RWPE1 (cell line): ENCODE measurements at places on chromosomes 7 and 10.

- no peak for DNase-seq
These were observed 39.0 kb downstream of the ABCB1 start for GRCh38 chr7:87561702-87562101.

GRCh38 chr10:75464478-75465449 lies 33.3 kb downstream of the LRMDA start:
- no peak for DNase-seq

- no peak for DNase-seq
These were observed 127.8 kb downstream of the MGMT start for GRCh38 chr10:129594811-129595210.

DNA sequence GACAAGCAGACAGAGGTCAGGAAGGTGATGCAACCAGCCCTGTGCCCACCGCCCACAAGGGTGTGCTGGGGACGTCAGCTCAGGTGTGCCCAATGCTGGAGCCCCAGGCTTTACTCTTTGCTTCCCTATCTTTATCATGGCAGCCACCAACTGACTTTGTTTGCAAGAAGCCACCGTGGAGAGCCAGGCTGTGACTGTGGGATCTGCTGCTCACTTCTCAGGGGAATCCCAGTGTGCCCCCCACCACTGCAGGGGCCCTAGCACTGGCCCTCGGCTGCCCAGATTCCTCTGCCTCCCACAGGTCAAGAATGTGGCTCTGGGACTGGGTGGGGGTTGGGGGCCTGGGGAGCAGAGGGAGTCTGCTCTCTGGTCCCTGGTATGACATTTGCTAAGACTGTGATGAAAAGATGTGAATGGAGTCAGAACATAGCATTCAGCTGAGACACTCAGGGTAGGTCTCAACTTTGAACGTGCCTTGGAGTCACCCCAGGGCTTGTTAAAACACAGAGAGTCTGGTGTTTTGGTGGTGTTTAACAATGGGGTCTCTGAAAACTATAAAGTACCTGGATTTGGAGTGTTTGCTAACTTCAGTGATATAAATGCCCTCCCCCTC lies 47.3 kb downstream of the ARHGAP22 start:
- DNase-seq = no peak

- DNase-seq = no peak
These were observed 40.0 kb upstream of the ASAH2 start for GRCh38 chr10:50291261-50291850.

DNA sequence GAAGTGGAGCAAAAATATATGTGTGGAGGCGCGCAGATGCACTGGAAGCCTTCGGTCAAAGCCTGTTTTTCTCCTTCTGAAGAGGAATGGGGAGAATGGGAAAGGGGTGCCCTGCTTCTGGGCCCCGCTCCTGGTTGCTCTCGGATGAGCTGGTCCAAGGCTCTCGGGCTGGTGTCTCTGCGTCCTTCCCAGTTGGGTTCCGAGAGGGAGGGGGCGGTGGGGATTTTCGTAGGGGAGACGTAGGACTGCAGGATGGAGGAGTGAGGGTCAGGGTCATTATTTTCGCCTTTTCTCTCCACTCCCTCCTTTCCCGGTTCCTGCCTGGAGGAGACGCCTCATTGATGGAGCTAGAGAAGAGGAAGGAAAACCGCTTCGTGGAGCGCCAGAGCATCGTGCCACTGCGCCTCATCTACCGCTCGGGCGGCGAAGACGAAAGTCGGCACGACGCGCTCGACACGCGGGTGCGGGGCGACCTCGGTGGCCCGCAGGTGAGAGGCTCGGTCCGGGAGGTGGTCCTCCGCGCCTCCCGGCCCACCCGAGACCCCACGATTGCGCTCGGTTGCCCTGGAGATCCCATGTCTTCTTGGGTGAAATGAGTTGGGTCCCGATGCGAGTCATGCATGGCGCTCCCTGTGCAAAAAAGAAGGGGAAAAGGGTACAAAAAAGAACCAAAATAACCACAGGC lies 790 bp downstream of the ADAM22 start:
- DNase-seq = no peak

DNA sequence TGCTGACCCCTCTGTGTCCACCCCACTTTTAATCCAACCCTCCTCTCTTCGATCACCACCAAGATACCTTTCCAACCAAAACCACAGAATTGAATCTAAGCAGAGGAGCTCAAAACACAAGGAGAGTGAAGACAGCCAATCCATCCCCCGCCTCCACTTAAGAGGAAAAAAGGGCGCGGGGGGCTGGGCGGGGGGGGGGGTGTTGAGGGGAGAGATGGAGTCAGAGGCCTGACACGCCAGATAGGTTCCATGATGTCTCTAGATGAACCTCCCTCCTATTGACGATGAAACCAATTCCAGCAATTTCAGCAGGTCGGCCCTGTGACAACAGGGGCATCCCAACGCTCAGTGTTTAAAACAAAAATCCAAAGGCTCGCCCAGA lies 1.3 kb downstream of the SORBS1 start:
- no peak for DNase-seq
